ENCODE measurements at places on chromosomes 16 and 17.

- peak; percentile 47 for DNase-seq
Observed at GRCh38 chr17:17354560-17355349, 51.6 kb downstream of the NT5M start.

GRCh38 chr16:85735225-85735635, 15.7 kb downstream of the C16orf74 start:
- no peak for DNase-seq

GRCh38 chr17:59627274-59627673, 7.6 kb downstream of the CLTC start:
- no peak for DNase-seq

- no peak for DNase-seq
Observed at GRCh38 chr17:30238003-30238344, 2.5 kb upstream of the SLC6A4 start.

DNA sequence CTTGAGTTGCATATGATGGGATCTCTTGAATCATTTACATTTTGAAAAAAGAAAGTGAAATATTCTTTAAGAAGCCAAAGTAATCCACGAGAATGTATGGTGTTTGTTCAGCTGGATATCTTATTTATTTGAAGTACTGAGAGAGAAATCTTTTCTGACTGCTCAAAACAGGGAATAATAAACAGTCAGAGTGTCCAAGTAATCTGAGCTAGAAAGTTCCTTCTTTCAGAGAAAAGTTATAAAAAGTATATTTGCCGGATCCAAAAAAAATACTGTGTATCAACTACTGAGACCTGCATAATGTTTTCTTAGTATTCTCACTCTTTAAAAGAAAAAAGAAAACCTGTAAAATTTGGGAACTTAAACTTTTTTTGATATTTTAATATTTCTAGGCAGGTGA, 350.8 kb downstream of the WWOX start:
- DNase-seq = no peak

DNA sequence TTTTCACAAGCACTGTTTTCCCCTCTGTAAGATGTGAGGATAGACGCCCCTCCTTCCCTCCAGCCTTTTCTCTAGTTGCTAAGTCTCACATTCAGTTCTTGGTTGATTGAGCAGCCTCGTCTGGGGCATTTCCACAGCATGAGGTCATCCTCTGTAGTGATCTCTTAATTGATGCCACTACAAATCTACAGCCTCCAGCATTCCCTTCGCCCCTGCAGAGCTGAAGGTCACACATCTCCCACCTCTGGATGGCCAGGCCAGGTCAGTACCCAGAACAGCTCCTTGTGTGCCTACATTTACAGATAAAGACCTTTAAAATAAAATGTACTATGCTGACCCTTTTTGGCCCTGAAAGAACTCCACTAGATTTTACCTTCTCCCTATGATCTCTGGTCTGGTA, 32.5 kb upstream of the CDH11 start:
- DNase-seq = no peak

- DNase-seq = no peak
Observed at GRCh38 chr17:81608082-81608481, 28.8 kb downstream of the NPLOC4 start.

DNA sequence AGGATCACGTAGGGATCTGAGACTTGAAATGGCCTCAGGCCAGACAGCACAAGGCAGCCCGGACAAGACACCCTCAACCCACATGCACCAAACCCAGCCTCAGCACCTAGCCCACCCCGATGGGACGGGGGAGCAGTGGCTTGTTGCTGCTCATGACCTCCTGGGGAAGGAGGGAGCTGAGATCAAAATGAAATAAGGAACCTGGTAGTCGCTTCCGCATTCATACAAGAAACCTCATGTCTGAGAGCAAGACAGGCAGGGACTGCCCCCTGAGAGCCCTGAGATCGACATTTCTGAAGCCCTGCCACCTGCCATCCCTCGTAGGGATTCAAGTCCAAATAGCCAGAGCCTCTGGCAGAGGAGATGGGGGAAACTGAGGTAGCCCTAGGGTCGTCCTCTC, 5.7 kb upstream of the CEP131 start:
- DNase-seq = no peak

DNA sequence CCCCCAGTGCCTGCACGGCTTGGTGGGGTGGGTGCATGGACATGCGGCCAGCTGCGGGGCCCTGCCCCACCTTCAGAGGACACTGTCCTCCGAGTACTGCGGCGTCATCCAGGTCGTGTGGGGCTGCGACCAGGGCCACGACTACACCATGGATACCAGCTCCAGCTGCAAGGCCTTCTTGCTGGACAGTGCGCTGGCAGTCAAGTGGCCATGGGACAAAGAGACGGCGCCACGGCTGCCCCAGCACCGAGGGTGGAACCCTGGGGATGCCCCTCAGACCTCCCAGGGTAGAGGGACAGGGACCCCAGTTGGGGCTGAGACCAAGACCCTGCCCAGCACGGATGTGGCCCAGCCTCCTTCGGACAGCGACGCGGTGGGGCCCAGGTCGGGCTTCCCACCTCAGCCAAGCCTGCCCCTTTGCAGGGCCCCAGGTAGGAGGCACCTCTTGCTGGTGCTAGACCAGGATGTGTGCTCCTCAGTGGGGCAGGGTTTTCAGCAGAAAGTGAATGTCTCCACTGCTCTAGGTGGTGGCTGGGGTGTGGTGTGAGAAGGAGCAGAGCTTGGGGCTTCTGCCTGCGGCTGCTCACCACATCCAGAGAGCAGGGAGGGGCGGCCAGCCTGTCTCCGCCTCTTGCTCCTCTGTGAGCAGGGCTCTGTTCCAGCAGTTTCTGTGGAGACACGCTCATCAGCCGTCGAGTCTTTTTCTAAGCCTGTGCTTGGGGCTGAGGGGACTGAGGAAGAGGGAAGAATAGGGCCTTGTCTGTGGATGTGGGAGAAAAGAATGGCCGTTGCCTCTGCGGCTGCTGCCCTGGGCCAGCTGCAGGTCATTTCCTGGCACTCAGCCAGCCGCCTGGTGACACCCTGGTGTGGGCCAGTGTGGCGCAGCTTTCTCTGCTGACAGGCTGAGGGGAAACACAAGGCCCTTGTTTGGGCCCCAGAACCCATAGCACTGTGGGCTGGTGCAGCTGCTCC, 2.2 kb downstream of the ZNF276 start:
- DNase-seq = peak; percentile 70

DNA sequence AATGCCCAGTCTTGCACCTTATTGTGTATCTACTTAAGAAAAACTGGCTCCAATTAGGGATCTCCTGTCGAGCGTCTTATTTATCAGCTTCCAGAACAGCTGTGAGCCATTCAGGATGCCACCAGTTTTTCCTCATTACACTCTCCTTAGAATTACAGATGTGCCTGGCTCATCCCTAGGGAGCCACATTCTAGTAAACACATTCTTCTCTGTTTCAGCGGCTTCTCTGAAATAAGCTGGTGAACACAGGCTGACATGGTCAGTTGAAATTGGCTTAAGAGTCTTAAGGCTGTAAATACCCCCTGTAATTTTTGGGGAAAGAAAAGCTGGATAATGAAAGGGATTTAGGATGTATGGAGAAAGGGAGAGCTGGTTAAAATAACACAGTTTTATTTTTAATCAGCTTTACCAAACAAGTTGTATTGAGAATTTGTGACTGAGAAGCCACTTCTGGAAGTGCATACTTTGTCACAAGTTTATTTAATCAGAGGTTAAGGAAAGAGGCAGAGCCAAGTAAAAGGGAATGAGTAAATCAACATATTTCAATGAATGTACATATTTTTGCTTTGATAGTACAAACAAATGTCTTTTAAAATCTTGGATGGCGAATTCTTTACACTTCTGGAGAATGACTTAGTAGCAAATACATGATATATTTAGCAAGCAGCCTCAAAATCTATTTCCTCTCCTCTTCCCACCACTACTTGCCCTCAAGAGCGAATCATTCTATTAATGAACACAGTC, 562.0 kb upstream of the GOT2 start:
- no peak for DNase-seq

DNA sequence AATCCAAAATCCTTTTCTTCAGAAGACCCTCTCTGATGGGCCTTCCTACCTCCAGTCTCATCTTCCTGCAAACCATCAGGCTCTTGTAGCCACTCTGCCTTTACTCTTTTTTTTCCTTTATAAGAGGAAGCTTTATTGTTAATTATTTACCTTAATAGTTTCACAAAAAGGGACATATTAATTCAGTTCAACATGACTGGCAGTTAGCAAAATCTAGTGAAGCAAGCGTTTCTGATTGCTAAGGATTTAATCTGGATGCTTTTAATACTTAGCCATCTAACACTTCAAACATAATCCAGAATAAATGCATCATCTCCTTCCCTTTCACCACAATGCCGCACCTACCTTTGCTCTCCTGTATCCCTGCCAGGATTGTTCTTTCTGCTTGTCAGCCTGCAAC, 62.0 kb downstream of the SPACA3 start:
- no peak for DNase-seq

DNA sequence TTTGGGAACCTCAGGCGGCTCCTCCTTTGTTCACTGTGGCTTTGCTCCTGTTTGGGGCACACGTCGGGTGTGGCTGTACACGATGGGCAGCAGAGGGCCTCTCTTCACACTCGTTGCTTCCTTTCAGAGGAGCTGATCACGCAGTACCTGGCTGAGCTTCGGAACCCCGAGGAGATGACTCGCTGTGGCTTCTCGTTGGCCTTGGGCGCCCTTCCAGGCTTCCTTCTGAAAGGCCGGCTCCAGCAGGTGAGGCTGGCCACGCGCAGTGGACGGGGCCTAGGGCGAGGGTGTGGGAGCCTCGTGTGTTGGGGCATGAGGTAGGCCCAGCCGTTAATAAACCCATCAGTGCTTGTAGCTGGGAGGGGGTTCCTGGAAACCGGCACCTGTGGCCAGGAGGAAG, 85.0 kb upstream of the ZNF750 start:
- DNase-seq = no peak

DNA sequence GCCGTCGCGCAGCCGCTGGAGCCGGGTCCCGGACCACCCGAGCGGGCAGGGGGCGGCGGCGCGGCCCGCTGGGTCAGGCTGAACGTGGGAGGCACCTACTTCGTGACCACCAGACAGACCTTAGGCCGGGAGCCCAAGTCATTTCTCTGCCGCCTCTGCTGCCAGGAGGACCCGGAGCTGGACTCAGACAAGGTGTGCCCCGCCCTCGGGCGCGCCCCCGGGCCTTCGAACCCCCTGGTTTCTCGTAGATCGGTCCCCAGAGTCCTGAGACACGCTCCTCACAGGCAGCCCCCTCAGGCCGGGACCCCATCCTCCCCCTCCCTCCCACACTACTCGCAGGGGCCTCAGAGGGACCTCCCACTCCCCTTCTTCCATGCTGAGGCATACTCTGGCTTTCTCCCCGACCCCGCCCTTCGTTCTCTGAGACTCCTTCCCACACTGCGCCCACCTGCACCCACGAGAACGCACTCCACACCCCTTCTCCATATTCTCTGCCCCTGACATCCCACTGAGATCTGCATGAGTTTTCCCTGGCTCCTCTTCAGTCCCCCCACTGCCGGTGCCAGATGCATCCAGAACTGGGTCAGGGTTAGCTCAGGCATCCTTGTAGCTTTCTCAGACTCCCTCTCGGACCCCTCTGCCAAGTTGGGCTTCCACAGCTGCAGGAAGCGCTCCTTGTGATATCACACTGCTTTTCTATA, 523 bp downstream of the KCTD2 start:
- peak; percentile 7 for DNase-seq

GRCh38 chr17:27315796-27316465, 22.0 kb downstream of the WSB1 start:
- no peak for DNase-seq

GRCh38 chr17:82869536-82869935, 29.7 kb upstream of the ZNF750 start:
- no peak for DNase-seq

DNA sequence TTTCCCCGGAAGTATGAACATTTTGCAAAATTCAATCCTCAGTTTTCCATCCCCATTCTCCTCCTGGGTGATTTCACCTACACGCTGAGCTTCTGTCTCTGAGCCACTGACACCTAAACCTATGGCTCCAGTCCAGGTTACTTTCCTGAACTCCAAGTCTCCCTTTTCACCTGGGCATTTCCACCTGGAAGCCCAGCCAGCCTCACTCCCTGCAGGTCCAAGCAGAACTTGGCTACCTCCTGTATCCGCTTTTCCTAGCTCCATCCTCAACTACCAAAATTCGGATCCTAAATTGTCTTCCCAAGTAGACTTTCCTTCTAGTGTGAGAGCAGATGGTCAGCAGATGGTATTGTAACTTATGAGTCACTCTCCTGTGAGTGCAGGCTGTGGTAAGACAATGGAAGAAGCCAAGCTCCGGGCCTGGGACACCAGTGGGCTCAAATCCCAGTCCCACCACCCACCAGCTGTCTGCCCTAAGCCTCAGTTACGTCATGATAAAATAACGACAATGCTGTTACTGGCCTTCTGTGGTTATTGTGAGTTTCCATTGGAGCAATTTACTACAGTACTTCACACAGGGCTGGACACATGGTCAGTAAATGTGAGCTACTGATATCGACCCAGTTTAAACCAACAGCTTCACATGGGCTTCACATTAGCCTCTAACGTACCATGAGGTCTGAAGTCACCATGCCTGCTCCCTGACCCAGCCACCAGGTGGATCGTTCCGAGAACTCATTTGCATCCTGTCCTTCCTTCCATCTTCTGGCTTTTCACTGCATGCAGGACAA, 33.3 kb downstream of the PECAM1 start:
- DNase-seq = no peak

- no peak for DNase-seq
Observed at GRCh38 chr16:89615596-89616090, 2.2 kb downstream of the DPEP1 start.

DNA sequence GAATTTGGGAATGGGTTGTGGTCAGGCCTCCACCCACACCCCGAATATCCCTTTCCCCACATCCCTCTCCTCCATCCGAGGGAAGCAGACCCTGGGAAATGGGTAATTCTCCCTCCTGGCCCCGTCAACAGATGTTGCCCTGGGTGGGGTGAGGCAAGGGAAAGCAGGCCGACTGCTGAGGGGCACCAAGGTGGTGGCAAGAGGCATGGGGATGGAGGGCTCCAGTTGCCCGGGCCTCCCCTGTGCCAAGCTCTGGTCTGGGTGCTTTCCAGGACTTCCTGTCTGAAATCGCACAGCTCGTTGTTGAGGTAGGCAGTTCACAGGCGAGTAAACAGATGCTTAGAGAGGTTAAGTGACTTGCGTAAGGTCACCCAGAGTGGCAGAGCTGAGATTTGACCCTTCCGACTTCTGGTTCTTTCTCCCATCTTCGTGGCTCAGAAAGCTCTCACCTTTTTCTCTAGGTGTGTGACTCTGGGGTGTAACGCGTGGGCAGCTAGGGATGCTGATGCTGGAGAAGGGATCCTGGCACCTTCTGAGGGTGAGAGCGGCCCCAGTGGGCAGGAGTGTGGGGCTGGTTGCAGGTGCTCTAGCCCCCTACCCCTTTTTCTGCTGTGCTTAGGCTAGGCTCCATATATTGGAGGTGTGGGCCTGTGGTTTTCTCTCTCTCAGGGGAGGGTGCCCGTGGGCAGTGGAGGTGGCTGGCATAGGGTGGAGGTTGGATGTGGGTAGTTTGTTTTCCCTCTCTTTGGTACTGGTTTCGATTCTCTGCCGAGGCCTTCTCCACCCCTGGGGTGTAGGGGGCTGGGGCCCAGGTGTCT, 17.2 kb downstream of the RARA start:
- no peak for DNase-seq

- DNase-seq = no peak
Observed at GRCh38 chr17:18172531-18173278, 10.9 kb upstream of the ALKBH5 start.

- no peak for DNase-seq
Observed at GRCh38 chr16:68197250-68197649, 38.7 kb downstream of the ESRP2 start.

- no peak for DNase-seq
Observed at GRCh38 chr16:50603206-50604064, 55.2 kb downstream of the NKD1 start.
